EL (cell line): ENCODE measurements at places on chromosomes 3 and 15.

GRCh38 chr15:67087507-67088172 lies 22.2 kb downstream of the SMAD3 start:
- DNase-seq = no peak

DNA sequence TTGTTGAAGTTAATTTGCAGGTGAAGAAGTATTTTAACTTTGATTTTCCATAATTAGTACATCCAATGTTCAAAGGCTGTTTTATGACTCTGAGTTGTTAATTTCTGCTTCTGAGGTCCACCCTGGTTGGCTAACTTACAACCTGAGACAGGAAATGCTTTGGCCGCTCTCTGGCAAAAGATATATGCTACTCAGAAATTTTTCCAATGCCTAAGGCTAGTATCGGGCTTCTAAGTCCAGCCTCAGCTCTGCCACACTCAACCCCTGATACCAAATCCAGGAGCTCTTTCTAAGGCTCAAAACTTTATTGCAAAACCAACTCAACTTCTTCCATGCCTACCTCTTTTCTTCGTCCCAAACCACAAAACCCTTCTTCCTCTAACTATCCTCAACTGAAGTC lies 192.9 kb downstream of the NEK10 start:
- DNase-seq = no peak

- peak; percentile 77 for DNase-seq
Observed at GRCh38 chr3:133408961-133409360, 9.1 kb downstream of the BFSP2 start.

- DNase-seq = no peak
Observed at GRCh38 chr15:49895347-49896223, 223.4 kb downstream of the ATP8B4 start.

DNA sequence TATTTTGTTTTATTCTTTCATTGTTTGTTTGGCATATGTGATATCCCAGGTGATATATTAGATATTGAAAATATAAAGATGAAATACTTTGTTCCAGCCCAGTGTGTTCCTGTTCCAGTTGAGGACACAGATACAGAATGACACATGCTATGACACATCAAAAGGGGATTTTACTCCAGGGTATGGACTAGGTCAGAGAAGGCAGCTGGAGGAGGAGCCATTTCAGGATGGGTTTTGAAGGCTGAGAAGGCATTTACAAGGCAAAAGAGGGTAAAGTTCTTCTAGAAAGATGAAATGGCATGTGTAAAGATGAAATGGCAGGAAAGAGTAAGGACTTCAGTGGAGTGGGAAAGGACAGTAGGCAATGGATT lies 163.8 kb downstream of the ZIC1 start:
- DNase-seq = peak; percentile 65

GRCh38 chr3:166580561-166580960 lies 743.3 kb upstream of the BCHE start:
- no peak for DNase-seq

DNA sequence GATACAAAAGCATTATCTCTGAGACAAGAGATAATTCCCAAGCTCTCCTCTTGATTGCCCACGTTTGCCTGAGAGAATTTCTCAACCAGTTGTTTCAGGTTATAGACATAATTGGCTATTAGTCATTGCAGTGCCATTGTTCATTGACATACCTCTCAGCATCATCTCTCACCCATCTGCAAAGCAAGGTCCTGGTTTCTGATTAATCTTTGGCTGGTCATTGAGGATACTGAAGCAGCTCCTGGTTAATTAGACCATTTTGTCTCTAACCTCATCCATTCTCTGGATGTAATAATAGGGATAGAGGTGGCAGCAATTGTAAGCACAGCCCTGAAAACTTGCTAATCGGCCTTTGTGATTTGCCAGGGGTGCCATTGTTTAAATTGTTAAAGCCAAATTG lies 104.2 kb downstream of the CNTN6 start:
- DNase-seq = no peak

DNA sequence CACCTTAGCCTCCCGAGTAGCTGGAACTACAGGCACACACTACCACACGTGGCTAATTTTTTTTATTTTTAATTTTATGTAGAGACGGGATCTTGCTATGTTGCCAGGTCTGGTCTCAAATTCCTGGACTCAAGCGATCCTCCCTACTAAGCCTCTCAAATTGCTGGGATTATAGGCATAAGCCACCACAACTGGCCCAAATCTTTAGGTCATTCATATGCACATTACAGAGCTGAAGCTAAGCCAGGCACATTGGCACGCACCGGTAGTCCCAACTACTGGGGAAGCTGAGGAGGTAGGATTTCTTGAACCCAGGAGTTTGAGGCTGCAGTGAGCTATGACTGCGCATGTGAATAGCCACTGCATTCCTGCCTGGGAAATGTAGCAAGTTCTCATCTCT lies 265.9 kb downstream of the ZMAT3 start:
- no peak for DNase-seq

DNA sequence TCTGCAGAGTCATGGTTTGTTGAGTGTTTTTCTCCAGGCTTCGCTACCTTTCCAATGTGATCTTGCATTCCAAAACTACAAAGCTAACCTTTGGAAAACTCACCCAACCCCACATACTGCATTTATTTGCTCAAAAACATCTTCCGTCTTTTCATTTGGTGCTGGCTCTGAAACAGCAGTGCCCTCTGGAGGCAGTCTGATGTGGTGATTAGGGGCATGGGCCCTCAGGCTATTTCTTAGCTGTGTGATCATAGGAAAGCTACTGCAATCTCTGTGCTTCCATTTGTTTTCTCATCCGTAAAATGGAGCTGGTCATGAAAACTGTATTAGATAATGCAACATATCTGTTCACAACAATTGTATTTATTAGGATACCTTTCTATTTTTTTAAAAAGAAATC lies 47.0 kb downstream of the MTHFS start:
- DNase-seq = peak; percentile 44

DNA sequence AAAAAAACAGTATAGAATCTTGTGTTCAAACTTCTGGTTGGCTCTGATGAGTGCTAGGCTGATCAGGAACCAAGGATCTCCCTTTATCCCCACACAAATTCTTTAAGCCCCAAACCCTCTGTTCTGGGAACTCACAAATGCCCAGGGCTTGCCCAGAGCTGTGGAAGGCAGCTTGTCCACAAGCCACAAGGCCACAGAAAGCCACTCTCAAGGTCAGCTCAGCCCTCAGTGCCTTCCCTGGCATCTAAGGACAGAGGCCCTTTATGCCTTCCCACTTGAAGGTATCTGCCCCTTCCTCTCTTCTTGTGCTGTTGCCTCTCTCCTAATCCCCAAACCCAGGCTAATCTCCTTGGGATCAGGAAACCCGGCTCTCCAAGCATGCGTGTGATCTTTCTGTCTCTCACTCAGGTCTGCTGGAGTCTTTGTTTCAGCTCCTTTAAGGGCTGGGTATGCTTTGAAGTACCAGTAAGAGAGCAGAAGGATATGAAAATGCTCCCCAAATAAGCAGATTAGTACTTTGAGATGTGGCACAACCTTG lies 145.0 kb upstream of the TRIM42 start:
- DNase-seq = no peak

- DNase-seq = peak; percentile 25
Observed at GRCh38 chr3:155070316-155070715, 9.8 kb upstream of the MME start.

GRCh38 chr15:23069496-23070166 lies 30.3 kb upstream of the TUBGCP5 start:
- DNase-seq = no peak

DNA sequence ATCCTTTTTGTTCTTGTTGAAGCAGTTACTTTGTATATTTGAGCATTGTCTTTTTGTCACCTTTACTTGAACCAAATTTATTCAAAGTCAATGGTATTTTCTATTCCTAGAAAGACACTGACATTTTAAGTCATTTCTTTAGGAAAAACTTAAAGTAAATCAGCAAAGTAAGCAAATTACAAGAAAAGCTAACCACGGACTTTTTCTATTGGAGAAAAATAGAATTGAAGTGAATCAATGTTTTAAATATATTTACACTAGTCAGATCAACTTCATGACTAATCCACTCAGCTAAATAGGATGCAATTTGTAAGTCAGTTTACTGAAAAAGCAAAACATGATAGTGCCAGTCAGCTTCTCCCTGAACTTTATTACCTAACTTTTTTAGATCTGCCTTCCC lies 733.8 kb upstream of the ALCAM start:
- DNase-seq = no peak

DNA sequence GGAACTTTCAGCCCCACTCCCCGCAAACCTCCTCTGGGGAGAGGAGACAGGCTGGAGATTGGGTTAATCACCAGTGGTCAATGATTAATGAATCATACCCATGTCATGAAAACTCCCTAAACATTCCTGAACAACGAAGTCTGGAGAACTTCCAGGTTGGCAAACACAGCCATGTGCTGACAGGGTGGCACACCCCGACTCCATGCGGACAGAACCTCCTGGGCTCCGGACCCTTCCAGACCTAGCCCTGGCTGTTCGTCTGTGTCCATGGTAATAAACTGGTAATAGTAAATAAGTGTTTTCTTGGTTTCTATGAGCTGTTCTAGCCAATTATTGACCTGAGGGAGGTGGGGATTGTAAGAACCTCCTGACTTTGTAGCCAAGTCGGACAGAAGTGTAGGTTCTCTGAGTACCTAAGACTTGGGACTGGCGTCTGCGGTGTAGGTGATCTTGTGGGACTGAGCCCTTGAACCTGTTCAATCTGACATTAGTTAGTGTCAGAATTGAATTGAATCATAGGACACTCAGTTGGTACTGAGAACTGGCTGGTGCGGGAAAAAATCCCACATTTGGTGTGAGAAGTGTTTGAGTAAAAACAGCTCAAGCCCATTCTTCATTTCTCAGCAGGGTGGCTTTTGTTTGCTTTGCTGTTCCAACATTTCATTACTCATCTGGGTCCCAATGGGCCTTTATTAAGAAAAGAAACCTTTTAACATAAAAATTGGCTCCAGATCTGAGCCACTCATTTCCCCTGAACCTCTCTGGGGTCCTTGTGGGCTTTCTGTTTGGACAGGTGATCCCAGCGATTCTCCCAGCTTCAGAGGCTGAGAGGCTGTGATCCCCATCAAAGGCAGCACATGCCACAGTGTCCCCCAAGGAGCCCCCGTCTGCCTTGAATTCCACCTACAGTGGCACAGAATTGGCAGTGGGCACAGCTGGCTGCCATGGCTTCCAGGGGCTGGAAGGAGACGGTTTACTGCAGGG lies 151.0 kb downstream of the TJP1 start:
- DNase-seq = peak; percentile 90

GRCh38 chr3:178602856-178603255 lies 66.6 kb downstream of the KCNMB2 start:
- DNase-seq = no peak

DNA sequence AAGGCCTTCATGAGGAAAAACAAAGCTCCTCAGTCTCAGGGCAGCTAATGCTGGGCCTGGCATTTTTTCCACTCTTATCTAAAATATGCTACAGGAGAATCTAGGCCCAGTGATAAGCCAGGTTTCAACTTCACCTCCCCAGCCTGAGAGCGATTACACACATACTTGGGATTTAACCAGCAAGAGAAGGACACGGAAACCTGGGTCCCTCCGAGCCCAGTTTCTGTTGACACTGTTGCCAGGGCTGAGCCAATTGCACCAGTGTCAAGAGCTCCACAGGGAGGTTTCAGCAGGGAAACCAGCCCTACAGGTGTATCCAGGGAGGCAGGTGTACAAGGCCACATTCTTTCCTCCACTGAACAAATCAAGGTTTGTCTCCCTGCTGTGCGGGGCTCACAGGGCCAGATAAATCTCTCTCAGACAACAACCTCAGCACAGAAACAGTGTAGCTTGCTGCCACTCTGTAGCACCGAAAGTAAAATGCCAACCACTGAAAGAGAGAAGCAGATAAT lies 85.4 kb downstream of the MAGI1 start:
- DNase-seq = no peak

- no peak for DNase-seq
Observed at GRCh38 chr3:158908187-158908734, 106.4 kb downstream of the MFSD1 start.
